Sciatic nerve (tissue), 2 donors: ENCODE measurements at places on chromosomes 3 and 15. TPM values are rescaled to one million over a fixed set of nuclear protein-coding genes. Genes with fewer than 3 reads are reported as not detected.

Gene GOLGA8J
- total RNA-seq, result 0.89 TPM

Gene SERPINI1
- 10.4 TPM for total RNA-seq

DNA sequence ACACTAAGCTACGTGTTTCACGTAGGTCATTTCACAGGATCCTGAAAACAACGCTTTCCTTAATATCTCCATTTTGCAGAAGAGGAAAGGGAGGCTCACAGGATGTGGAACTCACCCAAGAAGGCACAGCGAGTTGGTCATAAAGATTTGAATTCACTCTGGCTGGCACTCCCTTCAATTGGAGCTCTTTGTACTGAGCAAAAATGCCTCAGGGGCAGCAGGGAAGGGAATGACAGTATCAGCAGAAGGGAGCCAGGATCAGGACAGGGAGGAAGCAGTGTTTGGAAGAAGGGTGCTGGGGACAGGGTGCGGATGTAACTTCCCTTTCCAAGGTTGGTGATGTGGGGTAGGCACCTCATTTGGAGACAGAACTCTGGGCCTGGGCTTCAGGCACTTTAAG, 1.1 kb upstream of the ST6GAL1 start:
- DNase-seq, result no peak

Gene GOLGA8Q
- total RNA-seq, result 5.6 TPM

GRCh38 chr3:114384558-114384903, 90.7 kb downstream of the TIGIT start:
- DNase-seq, result no peak

DNA sequence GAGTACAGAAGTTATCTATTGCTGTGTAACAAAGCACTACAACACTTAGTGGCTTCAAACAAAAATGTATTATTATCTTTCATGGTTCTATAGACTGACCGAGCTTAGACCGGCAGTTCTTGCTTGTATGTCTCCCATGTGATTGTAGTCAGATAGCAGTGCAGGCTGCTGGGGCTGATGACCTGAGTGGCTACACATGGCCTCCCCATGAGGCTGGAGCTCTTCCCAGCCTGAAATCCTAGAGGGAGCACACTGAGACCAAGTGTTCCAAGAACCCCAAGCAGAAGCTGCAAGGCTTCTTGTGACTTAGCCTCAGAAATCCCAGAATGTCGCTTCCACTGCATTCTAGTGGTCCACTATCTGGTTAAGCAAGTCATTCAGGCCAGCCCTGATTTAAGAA, 141.2 kb upstream of the TLE3 start:
- DNase-seq, result peak; percentile 40

Gene PLA2G4E
- total RNA-seq, result not detected

Gene THBS1
- total RNA-seq, result 1,018 TPM

Gene SEC22C
- 59.5 TPM for total RNA-seq

Gene PLAAT1
- 0.98 TPM for total RNA-seq

Gene A4GNT
- not detected for total RNA-seq

Gene RNF168
- 31.6 TPM for total RNA-seq

DNA sequence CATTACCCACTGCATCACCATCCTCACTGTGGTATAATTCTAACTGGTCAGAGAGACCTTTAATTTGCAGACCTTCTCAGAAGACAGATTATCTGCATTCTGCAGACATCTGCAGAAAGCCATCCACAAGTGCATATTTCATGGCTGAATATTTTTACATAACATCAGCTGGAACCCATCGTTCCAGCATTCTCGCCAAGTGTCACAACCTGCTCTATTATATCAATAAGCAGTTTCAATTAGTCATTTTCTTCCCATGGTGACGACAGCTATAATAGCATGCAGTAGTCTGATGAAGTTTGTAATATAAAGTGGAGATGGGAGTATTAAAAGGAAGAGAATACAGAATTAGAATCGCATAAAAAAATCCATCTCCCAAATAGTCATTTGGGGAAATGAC, 334.7 kb downstream of the FHIT start:
- DNase-seq, result no peak

Gene CCR8
- not detected for total RNA-seq

DNA sequence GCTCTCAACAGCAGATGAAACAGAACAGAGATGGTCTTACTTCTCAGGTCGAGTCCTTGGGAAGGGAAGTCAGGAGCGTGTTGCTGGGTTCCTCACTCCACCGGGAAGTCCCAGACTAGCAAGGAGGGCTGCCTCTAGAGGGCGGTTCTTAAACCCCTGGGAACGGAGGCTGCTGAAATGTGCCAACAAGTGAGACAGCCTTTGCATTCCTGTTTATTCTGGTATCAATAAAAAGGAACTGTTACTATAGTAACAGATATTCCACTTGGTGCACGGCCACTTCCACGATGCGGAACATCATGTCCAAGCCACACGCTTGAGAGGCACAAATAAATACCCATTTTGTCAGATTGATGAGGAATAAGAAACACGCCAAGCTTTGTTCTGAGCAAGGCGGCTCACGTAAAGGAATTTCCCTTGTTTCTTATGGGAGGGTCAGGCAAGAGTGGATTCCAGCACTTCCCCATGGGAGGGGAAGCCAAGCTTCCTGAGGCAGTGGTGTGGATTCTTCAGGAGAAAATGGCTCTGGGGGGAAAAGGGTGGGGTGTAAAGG, at the start of gene FAM107A:
Gene FAM107A, minus strand, starts transcription at position 123 of the 553 bp plus-strand sequence. CDS start 7,531 bp downstream, outside the sequence.
- DNase-seq, result no peak

DNA sequence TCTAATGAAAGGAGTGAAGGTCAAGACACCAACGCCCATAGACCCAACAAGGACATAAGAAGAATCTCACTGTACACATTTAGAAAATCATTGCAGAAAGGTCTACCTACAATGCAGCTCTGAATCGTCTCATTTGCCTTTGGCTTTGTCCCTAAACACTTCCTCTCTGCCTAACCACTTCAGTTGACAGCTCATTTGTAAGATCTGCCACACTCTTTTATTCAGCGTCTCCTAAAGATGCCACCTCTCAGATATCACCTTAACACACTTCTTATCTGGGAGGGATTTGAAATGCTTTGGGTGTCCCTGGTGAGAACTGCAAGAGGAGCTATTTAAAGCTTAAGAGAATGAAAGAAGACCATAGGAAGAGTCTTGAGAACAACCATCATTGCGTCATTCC, 38.7 kb downstream of the RAB27A start:
- no peak for DNase-seq

GRCh38 chr15:95995375-95996168, 334.9 kb upstream of the NR2F2 start:
- DNase-seq, result no peak

DNA sequence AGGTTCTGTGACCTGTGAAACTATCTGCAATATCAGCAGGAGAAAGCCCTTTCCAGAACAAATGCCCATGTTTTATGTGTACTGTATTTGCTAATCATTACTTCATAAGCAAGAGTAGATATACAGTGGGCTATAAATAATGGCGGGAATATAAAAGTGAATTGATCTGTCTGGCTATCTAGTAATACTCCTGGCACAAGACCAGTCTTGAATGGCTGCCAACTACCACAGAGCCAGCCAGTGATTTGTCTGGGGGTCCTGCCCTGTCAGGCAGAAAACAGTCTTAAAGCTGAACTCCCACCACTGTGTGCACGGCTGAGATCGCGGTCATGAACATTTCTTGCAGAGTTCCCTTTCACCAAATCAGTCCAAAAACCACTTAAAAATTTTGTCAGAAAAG, 176.3 kb downstream of the MEIS2 start:
- no peak for DNase-seq

Gene VGLL4
- 96.5 TPM for total RNA-seq

Gene NPAP1
- total RNA-seq, result not detected

Gene SLC51B
- 0.53 TPM for total RNA-seq

Gene GHRL
- total RNA-seq, result 2.1 TPM

- no peak for DNase-seq
Measured at GRCh38 chr3:69888040-69888942, 111.2 kb upstream of the SAMMSON start.

Gene GPR176
- 5.7 TPM for total RNA-seq

Gene TJP1
- total RNA-seq, result 465 TPM

DNA sequence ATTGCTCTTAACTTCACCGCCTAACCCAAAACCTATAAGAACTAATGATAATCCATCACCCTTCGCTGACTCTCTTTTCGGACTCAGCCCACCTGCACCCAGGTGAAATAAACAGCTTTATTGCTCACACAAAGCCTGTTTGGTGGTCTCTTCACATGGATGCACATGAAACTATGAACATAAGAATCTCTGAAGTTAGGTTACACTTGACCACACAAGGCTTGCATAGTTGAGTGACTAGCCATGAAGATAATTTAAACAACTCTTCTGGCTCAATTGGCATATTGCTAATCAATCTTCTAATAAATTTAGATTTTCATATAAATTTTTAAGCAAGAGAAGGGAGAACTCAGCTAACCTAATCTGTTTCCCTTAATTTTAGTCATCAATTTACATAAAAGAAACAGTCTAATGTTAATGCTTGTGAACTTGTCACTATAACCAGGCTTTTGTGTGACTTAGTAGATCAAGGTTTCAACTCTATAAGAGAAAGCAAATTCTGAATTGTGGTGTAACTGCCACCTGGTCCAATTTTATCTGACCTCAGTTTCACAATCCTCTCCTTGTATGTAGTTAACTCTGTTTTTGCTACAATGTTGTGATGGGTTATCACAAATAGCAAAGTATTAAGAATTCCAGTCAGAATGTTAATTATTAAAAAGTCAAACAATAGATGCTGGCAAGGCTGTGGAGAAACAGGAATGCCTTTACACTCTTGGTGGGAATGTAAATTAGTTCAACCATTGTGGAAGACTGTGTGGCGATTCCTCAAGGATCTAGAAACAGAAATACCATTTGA, 82.0 kb downstream of the HHLA2 start:
- DNase-seq, result no peak

Gene NBEAL2
- total RNA-seq, result 44.0 TPM

DNA sequence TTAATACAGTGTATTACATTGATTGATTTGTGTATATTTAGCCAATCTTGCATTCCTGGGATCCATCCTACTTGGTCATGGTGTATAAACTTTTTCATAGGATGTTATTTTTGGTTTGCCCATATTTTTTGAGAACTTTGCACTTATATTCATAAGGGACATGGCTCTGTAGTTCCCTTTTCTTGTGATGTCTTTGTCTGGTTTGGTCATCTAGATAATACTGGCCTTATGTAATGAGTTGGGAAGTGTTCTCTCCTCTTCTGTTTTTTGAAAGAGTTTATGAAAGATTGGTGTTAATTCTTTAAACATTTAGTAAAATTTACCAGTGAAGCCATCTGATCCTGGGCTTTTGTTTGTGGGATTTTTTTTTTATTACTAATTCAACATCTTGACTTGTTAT, 9.6 kb downstream of the CHST13 start:
- no peak for DNase-seq

Gene PRR20G
- not detected for total RNA-seq

GRCh38 chr3:50078091-50078490, 10.6 kb upstream of the RBM5 start:
- no peak for DNase-seq

DNA sequence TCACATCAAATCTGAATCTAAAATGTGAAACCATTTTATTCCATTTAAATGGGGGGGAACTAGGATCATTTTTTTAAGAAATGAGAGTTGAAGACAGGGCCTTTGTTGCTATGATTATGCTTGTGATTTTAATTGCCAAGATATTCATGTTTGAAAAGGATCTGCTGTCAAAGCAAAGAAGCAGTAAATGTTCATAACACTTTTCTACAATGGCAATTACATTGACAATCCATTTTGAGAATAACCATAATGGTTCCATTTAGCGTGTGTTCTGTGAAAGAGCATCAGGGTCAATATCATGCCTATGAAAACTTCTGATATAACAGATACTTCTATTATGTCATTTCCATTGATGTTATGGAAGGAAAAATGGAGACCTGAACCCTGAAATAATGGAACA, 745.8 kb upstream of the SGO1 start:
- DNase-seq, result no peak

Gene ACOX2
- 31.0 TPM for total RNA-seq

DNA sequence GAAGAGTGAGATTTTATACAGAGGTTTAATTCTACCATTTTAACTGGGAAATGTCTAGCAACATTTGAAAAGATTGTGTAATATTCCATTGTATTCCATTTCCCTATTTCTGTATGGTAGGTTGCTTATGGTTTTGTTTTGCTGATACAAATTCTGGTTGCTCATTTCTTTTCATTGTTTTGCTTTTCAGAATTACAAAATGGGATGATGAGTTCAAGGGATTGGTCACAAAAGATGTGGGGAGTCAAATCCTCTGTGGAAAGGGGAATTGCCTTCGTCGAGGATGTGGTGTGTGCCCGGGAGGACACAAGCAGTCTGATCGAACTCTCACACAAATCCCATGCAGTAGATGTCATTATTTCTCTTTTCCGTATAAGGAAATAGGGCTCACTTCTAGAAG, 18.3 kb downstream of the SLCO3A1 start:
- no peak for DNase-seq

GRCh38 chr3:64763980-64764379, 76.2 kb upstream of the ADAMTS9 start:
- no peak for DNase-seq

- no peak for DNase-seq
Measured at GRCh38 chr15:73593304-73594074, 39.7 kb downstream of the NPTN start.

Gene RGMA
- 47.1 TPM for total RNA-seq

GRCh38 chr15:49844390-49844789, 223.5 kb downstream of the DTWD1 start:
- no peak for DNase-seq

- DNase-seq, result no peak
Measured at GRCh38 chr3:53164911-53165310, 3.9 kb downstream of the PRKCD start.

- DNase-seq, result no peak
Measured at GRCh38 chr3:8743911-8744310, 10.3 kb downstream of the CAV3 start.

Gene GNAT1
- total RNA-seq, result not detected

DNA sequence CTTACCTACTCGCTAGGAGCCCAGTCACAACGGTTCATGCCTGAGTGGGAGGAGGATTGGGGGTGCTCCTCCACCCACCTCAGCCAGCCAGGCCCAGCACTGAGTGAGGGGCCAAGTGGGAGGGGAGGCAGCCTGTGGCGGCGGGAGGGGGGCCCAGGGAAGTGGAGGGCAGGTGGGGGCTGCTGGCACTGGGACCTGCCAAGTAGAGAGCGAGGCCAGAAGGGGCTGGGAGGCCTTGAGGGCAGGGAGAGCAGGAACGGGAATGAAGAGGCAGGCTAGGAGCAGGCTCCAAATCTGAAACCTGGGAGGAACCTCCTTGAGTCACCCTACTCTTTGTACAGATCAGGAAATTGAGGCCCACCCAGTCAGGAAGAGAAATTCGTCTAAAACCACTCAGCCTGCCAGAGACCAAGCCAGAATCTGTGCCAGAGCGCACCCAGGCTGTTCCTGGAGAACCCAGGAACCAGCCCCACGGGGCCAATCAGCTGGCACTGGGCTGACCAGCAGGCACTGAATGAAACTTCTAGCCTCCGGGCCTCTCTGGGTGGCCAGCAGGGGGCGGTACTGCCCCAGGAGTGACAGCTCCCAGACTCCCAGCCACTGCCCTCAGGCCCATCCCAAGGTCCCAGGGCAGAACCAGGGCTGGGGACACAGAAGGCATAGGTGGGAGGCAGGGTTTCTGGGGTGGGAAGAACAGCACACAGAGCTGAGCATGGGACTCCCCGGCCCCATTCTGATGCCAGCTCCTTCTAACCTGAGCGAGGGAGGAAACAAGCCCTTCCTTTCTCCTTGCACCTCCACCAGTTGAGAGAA, 14.8 kb upstream of the CYP11A1 start:
- peak; percentile 93 for DNase-seq
